ENCODE measurements at places on chromosomes 6 and 20. TPM values are rescaled to one million over a fixed set of nuclear protein-coding genes. Genes with fewer than 3 reads are reported as not detected.

The PHACTR3 gene
- 8.5 TPM for total RNA-seq

The KIF25 gene
- total RNA-seq, result 0.82 TPM

The HMGN4 gene
- 56.7 TPM for total RNA-seq

The MYH7B gene
- 6.1 TPM for total RNA-seq

The GCNT2 gene
- total RNA-seq, result 6.3 TPM

The ARFGEF3 gene
- 3.3 TPM for total RNA-seq
